Activated T-cell treated with anti-CD3 and anti-CD28 coated beads for 24 hours (primary cell): ENCODE measurements at places on chromosomes 7 and 10.

GRCh38 chr10:21515361-21516241, 9.9 kb downstream of the SKIDA1 start:
- no peak for DNase-seq

GRCh38 chr7:85565276-85565675, 378.4 kb upstream of the SEMA3D start:
- DNase-seq: no peak

- no peak for DNase-seq
Observed at GRCh38 chr10:123974406-123974805, 82.8 kb upstream of the CPXM2 start.

- no peak for DNase-seq
Observed at GRCh38 chr7:19752020-19752419, 21.4 kb downstream of the TMEM196 start.

- DNase-seq: no peak
Observed at GRCh38 chr7:82209179-82209747, 234.3 kb downstream of the CACNA2D1 start.

- DNase-seq: no peak
Observed at GRCh38 chr10:117662751-117663540, 120.4 kb downstream of the EMX2 start.

GRCh38 chr7:16891874-16892643, 10.3 kb upstream of the AGR3 start:
- no peak for DNase-seq

DNA sequence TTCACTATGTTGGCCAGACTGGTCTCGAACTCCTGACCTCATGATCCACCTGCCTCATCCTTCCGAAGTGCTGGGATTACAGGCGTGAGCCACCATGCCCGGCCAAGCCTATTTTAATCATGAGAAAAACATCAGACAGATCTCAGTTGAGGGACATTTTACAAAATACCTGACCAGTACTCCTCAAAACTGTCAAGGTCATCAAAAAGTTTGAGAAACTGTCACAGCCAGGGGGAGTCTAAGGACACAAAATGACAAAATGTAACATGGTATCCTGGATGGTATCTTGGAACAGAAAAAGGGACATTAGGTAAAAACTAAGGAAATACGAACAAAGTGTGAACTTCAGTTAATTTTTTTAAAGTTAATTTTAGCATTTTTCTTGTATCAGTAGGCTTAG, 219.8 kb upstream of the PPP1R3A start:
- DNase-seq: no peak

GRCh38 chr7:95718577-95719410, 53.6 kb upstream of the DYNC1I1 start:
- no peak for DNase-seq

GRCh38 chr7:69173341-69173740, 424.9 kb upstream of the AUTS2 start:
- no peak for DNase-seq

GRCh38 chr7:103499976-103500375, 54.0 kb upstream of the SLC26A5 start:
- DNase-seq: no peak

- DNase-seq: no peak
Observed at GRCh38 chr7:82714883-82715282, 271.3 kb upstream of the CACNA2D1 start.

GRCh38 chr10:118116715-118117449, 70.1 kb upstream of the RAB11FIP2 start:
- DNase-seq: no peak

DNA sequence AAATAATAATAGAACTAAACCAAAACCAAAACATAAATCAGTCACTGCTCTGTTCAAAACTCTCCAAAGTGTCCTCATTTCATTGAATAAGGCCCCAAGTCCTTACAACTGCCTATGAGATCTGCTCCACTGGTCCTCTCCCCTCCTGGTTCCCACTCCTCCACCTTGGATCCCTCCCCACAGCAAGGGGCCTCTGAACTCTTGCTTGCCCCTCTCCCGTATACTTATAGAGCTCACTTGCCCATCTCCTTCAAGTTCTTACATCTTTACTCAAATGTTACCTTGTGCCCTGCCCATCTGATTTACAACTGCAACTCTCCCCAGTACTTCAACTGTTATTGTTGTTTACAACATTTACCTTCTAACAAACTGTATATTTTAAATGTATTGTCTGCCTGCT, 819 bp downstream of the POLD2 start:
- DNase-seq: no peak

GRCh38 chr7:106010866-106011265, 47.8 kb downstream of the CDHR3 start:
- DNase-seq: no peak

DNA sequence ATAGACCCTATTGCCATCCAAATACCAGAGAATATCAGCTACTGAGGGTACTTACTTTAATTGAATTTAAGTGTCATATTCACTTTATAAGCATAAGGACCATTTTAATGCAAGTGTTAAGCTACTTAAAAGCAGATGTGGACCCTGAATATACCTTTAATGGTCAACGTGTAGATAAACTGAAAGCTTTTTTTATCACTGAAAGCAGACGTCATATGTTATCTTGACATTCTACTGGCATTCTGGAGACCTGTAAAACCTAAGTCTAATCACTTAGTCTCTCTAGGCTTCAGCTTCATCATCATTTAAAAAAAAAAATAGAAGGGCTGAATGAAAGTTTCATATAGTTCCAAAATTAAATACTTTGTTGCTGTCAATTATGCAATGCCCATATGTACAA, 116.5 kb downstream of the ELAPOR2 start:
- DNase-seq: no peak

DNA sequence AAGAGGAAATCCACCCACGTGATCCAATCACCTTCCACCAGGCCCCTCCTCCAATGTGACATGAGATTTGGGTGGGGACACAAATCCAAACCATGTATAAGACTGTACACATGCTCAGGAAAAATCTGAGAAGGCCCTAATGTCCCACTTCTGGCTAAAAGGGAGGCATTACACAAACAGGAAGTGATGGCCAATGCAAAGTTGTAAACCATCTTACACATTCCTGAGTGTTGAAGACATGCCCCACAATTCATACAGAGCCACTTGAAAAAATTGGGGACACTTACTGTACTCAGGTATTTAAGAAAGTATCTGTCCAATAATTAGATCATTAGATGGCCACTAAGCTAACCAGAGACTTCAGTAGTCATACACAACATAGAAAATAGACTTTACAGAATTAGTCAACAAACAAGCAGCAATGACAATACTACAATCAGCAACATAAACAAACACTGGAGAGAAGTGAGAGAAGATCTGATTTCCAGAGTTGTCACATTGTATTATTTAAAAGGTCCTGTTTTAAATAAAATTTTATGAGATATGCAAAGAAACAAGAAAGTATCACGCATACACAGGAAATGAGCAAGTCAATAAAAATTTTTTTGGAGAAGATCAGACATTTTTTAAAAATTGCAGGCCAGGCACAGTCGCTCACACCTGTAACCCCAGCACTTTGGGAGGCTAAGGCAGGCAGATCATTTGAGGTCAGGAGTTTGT, 143.3 kb downstream of the DGKI start:
- DNase-seq: no peak

DNA sequence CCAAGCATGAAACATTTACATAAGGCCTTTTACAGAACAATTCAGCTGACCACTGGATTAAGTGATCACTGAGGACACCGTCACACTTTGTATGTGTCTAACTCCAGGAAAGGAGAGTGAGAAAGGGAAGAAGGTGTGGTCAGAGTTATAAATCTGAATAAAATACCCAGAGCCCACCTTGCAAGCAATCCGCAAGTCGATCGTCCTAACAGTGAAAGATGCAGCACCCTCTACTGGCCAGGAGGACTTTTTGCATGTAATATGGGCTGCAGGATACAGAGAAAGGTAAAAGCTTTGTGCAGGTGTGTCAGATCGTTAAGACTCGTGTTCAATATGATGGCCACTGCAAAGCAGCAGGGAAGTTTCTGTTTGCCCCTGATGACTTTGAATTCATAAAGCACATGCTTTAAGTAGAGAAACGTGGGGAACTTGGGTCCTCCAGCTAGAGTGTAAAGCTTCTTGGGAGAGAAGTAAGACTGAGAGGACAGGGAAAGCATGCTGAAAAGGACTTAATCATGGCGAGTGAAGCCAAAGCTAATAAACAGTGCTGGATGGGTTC, 68.5 kb upstream of the BMPER start:
- DNase-seq: no peak

- no peak for DNase-seq
Observed at GRCh38 chr10:26739071-26739631, 41.6 kb downstream of the PDSS1 start.

- no peak for DNase-seq
Observed at GRCh38 chr10:124251317-124252065, 158.1 kb upstream of the CHST15 start.

DNA sequence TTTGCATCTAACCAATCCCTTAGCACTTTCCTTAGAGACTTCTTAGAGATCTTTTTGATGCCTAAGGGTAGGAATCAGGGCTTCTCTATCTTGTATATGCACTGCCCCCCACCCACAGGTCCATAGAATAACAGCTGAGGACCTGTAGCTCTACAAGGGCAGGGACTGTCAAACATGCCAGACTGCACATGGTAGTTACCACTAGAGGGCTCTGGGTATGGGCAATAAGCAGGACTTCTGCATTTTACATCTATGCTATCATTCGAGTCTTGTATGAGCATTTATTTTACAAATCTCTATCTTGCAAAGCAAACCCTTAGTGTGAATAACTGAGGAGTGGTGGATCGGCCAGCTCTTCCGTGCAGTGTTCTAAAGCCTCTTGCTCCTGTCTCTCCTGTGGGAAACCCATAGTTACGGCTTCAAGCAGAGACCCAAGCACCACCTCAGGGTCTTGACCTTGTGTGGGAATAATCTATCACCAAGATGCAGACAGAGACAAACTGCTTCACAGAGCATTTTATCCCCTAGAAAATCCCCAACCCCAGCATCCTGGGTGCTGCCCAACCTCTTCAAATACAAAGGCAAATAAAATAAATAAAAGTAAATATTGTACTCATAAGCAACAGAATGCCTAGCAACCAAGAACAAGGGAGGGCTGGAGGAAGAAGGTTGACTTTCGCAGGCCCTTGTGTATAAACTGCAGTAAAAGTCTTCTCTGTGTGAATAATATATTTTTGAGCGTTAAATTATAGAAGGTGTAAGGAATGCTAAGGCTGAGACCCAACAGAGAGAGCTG, 219.3 kb downstream of the WDR11 start:
- no peak for DNase-seq

GRCh38 chr7:90706072-90706716, 110.1 kb downstream of the CDK14 start:
- no peak for DNase-seq

- no peak for DNase-seq
Observed at GRCh38 chr7:70698219-70698832, 433.6 kb upstream of the GALNT17 start.

GRCh38 chr10:104501864-104502579, 139.1 kb upstream of the SORCS3 start:
- no peak for DNase-seq

GRCh38 chr10:129771991-129772431, 192.1 kb downstream of the EBF3 start:
- DNase-seq: no peak

GRCh38 chr10:4001811-4002210, 216.8 kb upstream of the KLF6 start:
- no peak for DNase-seq

DNA sequence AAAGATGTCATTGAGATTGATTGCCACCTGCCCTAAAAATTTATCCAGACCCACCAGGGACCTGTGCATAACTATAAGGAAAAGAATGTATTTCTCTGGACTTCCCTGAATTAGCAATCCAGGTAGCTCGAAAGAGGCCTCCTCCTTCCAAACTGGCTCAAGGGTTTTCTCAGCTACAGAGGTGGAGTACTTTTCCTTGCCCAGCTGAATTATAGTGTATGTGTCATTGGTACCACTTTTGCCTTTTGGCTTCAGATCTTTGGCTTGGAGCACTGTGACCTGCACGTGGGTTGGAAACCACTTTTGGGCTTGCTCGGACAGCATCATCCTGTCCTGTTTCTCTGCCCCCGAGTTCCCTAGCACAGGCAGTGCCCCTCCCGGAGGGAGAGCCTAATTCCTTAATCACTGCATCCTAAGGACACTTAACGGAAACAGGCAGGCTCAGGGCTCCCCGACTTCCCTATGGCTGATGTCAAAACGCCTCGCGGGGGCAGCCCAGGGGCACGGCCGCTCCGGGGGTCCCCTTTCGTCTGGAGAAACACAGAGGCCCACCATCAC, 825 bp downstream of the RAB11FIP2 start:
- peak; percentile 7 for DNase-seq

- DNase-seq: no peak
Observed at GRCh38 chr7:100166317-100166940, 2.0 kb downstream of the GAL3ST4 start.

DNA sequence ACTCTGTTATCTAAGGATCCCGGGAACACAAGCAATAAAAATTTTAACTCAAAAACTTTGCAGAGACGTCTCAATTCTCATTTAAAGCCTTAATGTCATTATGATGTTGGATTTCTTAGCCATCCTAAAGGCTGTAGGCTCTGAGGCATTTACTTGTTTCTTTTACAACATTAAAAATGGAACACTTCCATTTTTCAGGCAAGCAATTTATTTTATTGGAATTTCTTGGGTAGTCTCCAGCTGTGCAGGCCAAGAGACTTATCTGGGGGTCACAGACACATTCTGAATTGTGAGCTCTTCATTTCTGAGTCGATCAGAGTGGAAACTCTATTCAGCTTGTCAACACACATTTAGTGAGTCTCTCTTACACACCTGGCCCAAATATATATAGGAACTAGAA, 48.0 kb upstream of the KIF5B start:
- no peak for DNase-seq

- no peak for DNase-seq
Observed at GRCh38 chr10:124384172-124384571, 34.6 kb downstream of the OAT start.

DNA sequence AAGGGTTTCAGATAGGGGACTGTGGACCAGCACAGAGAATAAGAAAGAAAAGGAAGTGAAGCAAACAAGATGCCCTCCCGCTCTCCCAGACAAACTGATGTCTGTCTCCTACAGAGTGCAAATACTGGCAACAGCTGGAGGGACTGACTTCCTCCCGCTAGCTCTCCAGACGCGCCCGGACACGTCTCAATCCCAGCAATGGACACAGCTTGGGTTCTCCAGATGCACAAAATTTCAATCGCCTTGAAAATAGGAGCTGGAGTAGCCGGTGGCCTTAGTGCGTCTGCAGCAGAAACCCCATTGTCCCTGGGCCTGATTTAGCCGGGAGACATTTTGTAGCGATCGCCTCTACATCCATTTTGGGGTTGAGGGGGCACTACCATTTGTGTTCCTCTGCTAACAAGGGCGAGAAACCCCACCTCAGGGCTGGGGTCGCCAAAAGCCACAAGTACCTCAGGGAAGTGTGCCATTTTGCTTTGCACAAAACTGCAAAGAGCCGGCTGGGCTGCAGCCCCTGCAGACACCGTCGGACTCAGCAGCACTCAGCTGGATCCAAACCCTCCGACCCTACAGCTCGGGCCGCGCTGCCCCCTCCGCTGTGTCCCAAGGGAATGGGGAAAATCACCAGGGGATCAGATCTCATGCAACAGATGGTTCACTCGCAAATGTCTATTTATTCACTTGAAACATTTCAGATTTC, 5.9 kb downstream of the CPA2 start:
- DNase-seq: no peak

- no peak for DNase-seq
Observed at GRCh38 chr7:36400036-36400435, 10.4 kb downstream of the ANLN start.

- no peak for DNase-seq
Observed at GRCh38 chr7:158430308-158431034, 157.2 kb downstream of the PTPRN2 start.
